Activated CD8-positive, alpha-beta T cell treated with anti-CD3 and anti-CD28 coated beads, Interleukin-2, amount 10 ng/mL, durations not matched to agents 7 days and 5 days (primary cell): ENCODE measurements at places on chromosomes 4 and X.

- DNase-seq = no peak
These were observed 41.8 kb upstream of the MAGED1 start for GRCh38 chrX:51851507-51852085.

DNA sequence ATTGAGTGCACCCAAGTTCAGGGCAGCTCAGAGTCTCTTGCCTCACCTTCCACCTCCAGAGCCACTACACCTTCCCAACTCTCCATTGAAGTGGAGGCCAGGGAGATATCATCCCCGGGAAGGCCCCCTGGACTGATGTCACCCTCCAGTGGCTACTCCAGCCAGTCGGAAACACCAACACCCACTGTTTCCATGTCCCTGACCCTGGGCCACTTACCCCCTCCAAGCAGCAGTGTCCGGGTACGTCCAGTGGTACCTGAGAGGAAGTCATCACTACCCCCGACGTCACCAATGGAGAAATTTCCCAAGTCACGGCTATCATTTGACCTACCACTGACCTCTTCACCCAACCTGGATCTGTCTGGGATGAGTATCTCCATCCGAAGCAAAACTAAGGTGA lies 7.8 kb upstream of the RTL5 start:
- no peak for DNase-seq

DNA sequence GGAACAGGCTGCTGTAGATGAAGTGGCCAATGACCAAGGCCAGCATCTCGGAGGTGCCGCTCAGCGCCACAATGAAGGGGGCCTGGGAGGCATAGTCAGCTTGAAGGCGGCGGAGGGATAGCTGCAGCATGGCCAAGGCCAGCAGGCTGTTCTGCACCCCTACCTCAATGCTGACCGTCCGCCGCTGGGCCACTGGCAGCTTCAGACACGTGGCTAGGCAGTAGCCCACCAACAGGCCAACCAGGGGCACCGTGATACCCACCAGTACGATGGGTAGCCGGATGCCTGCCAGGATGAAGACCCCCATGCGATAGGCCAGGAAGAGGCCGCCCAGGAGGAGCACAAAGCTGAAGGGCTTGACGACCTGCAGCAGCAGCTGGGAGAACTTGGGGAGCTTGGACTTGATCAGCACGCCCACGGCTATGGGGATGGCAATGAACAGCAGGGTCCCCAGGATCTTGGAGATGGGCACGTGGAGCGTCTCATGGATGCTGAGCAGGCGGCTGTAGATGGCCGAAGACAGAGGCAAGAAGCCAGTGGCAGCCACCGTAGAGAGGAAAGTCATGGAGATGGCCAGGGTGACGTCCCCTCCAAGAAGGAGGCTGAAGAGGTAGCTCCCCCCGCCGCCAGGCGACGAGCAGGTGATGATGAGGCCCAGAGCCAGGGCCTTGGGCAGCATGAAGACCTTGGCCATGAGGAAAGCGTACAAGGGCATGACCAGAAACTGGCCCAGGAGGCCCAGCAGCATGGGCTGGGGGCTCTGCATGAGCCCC lies 1.3 kb upstream of the UBL4A start:
- DNase-seq = no peak

DNA sequence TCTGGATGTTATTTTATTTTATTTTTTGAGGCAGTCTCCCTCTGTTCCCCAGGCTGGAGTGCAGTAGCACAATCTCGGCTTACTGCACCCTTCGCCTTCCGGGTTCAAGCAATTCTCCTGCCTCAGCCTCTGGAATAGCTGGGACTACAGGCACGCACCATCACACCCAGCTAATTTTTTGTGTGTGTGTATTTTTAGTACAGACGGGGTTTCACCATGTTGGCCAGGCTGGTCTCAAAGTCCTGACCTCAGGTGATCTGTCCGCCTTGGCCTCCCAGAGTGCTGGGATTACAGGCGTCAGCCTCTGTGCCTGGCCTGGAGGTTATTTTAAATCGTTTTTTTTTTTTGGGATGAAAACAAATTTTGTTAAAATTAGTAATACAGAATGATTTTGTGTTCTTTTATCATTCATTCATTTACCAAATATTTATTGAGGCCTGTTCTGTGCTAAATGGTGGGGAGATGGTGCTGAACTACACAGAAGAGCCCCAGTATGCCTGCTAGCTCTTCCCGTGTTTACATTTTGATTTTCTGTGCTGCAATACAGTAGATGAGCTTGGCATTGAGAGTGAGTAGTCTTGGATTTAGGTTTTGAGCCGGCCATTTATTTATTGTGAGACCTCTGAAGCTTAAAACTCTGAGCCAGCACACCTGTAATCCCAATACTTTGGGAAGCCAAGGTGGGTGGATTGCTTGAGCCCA lies 22.7 kb downstream of the ADD1 start:
- no peak for DNase-seq

DNA sequence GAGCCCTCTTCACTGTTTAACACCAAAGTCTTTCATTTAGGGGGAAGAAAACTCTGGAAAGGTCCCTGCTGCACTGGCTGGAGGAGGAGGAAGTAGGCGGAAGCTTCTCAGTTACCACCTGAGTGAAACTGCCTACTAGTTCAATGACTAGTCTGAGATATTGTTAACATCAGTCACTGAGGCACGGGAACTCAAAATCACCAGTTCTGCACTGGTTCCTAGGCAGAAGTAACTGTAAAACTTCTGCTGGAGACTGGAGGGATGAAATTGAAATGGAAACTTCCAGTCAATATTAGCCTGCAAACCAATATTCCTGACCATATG lies 178.3 kb downstream of the SNCA start:
- no peak for DNase-seq

GRCh38 chr4:138655985-138656384 lies 359.6 kb upstream of the NOCT start:
- no peak for DNase-seq

DNA sequence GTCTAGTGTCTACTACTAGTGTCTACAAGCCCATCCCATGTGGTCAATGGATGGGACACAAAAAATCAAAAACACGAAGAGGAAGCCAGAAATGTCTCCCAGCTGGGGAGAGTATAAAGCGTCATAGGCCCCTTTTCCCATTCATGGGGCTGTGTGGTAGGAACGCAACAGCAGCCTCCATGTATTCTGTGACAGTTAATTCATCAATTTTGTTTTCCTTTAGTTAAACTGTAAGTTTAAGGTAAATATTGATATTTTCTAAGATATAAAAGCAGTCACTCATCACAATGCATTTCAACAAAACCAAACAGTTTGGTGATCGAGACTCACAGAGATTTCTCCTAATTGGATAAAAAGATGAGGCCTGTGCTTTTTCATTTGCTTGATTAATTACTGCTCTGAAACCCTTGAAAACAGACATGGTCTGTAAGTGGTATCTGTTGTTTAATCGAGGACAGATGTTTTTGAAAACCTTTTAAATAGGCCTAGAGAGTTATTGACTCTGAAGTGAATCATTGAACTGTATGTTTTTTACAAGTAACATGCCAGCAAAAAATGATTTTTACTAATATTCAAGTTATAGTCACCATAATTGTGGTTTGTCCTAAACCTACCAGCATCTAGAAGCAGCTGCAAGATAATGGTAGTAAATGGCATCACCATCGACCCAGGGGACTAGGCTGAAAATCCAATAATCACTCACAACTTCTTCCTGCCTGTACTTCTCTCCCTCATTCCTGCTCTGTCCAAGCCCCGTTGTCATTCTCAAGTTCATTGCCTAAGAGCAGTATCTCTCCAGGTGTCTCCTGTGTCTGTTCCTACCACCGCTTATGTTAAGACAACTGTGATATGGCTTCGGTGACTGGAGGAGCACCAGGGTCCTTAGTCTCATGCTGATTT lies 87.7 kb upstream of the SHISA3 start:
- DNase-seq = no peak

- no peak for DNase-seq
These were observed 2.7 kb downstream of the PDLIM5 start for GRCh38 chr4:94454405-94454804.

DNA sequence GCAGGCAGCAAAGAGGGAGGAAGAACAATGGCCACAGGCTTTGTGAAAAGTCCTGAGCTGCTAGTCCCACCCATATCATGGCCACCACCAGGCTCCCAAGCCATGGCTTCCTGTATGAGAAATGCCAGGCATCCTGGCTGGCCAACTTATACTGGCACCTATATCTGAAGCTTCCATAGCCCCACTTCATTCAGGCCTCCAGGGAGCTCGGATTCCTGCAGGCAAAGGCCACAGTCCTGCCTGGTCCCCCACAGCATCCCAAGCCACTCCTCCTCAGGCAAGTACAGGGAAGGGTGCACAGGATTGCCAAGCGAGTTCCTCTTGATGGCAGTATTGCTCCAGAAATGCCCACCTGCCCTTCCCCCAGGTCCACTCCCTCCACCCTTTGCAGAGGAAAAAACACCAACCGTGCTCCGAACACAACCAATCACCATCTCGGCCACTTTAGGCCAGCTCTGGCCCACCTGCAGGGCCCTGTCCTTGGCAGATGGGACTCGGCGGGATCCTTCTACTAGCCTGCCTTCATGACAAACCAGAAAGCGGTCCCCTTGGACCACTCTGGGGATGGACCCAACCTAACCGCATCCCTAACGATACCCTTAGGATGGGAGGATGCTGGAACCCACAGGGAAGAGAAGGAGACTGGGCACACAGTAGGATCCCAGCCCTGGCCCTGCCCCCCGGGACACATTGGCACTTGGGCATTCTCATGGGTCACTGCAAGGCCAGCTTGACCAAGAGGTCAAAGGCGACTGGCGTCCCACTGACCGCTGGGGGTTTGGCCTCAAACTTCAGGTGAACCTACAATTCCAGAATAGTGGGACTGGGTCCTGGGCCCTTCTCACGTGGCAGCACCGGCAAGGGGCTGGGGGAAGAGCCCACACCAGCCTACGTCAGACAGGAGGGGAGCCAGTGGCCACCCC lies 220.4 kb upstream of the AGTR2 start:
- no peak for DNase-seq

- DNase-seq = no peak
These were observed 855.1 kb upstream of the INTU start for GRCh38 chr4:126777649-126778048.

DNA sequence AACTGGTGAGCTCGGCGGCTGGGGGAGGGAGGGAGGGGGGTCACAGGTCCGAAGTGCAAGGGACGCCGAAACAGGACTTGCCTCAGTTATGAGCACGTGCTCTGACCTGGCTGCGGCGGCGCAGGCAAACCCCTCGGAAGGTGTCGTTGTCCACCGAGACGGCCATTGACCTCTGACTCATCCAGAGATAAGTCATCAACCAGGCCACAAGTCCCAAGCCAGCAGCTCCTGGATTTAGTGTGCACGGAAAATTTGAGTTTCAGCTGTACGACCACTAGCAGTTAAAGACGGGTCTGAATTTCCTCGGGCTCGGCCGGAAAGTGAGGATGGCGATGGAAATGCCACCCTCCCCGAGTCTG lies 674 bp downstream of the SH3D19 start:
- no peak for DNase-seq

- no peak for DNase-seq
These were observed 12.4 kb downstream of the CTSO start for GRCh38 chr4:155941085-155941790.

DNA sequence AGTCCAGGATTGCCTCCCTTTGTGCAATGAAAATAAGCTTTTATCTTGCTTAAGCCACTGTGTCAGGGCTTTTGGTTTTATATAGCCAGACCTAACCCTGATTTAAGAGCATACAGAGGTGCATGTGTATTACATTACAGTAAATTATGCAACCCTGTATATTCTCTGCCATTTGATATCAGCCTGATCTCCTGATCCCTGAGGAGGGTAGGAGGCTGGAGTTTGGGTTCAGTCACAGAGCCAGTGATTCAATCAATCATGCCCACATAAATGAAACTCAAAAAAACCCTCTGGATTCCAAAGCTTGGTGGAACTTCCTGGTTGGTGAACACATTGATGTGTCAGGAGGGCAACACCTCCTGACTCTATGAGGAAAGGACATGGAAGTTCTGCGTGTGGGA lies 7.3 kb upstream of the KLHL8 start:
- DNase-seq = no peak

- DNase-seq = no peak
These were observed 15.3 kb downstream of the HELQ start for GRCh38 chr4:83440148-83440814.

GRCh38 chrX:43016021-43016420 lies 238.1 kb upstream of the PPP1R2C start:
- no peak for DNase-seq

DNA sequence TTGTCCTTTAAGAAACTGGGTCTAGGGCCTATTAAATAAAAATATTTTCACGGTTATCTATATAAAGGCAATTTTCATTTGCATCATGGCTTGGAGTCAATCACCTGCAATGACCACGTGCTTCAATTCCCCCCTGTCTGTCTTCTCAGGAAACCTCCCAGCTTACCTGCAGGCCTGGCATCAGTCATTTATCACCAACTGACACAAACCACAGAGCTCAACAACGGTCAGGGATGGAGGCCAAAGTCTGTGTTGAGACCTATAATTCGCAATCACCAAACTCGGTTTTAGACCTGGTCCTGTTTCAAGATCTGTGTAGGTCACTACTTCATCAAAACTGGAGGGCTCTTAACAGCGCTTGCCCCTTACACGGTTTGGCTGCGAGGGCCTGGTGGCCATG lies 1.9 kb downstream of the SLC9A7 start:
- no peak for DNase-seq

DNA sequence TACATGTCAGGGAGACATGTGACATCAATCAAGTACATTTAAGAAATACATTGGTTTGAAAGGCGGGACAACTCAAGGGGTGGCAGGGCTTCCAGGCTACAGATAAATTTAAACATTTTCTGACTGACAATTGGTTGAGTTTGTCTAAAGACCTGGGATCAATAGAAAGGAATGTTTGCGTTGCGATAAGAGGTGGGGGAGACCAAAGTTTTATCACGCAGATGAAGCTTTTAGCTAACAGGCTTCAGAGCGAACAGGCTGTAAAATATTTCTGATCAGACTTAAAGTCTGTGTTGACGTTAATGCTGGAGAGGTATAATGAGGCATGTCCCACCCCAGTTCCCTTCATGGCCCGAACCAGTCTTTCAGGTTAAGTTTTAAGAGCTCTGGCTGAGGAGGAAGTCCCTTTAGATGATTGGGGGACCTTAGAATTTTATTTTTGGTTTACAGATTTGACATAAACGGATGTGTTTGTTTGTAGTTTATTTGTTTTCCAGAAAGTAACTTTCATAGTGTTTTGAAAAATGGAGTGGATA lies 346.7 kb upstream of the RASGEF1B start:
- DNase-seq = no peak

- no peak for DNase-seq
These were observed 883.0 kb downstream of the TECRL start for GRCh38 chr4:63526251-63526650.

GRCh38 chrX:124194199-124194598 lies 138.3 kb upstream of the TEX13D start:
- no peak for DNase-seq

DNA sequence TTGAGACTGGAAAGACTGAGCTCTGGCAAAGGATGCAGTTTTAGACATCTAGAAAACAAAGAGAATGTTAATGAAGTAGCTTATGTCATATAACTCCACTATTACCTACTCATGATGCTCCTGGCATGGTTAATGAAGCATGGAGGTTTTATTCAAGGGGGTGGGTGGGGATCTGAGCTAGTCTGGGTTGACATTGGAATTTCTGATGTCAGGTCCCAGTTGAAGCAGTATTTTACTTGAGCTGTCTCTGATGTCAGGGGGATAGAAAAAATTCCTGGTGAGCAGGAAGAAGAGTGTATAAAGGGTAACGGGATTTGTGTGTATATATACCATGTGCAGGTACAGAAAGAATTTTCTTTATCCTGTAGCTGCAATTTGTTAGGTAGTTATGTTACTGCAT lies 102.0 kb downstream of the ELOVL6 start:
- no peak for DNase-seq
